Stimulated activated CD4-positive, alpha-beta T cell treated with anti-CD3 and anti-CD28 coated beads, Interleukin-12 subunit alpha, Interleukin-12 subunit beta, amount 100 ng/mL, for 24 hours (primary cell): ENCODE measurements at places on chromosomes 16 and 17.

DNA sequence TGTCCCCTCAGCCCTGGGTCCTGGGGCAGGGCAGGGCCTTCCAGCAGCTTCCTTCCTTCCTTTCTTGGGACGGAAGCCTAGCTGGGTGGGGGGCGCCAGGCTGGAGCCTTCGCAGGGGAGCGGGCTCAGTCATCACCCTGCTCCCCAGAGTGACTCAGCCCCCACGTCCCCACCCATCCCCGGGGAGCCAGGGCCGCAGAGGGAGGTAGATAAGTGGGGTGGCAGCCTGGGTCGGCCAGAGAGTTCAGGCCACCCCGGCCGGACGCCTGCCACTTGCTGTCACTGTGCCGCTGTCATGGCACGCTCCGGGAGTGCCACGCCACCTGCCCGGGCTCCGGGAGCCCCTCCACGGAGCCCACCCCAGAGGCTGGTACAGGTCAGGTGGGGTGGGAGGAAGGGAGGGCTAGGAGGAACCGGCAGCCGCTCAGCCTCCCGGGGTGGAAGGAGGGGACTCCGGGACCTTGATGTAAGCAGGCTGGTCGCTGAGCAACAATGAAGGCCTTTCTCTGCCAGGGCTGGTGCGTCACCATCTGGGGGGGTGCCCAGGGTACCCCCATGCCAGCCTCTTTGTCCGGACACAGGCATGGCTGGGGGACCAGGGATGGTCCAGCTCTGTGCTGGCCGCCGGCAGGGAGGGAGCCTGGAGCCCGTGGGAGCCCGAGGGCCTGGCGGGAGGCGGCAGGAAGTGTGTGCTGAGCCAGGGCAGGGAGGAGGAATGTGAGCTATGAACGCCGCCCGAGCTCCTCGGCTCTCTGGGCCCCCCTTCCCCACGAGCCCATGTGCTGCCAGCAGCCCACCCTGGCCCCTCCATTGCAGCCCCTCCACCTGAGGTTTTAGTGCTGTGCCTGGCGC lies 6.6 kb downstream of the NHERF2 start:
- DNase-seq: no peak

GRCh38 chr16:6548507-6548906 lies 784.1 kb upstream of the RBFOX1 start:
- no peak for DNase-seq

DNA sequence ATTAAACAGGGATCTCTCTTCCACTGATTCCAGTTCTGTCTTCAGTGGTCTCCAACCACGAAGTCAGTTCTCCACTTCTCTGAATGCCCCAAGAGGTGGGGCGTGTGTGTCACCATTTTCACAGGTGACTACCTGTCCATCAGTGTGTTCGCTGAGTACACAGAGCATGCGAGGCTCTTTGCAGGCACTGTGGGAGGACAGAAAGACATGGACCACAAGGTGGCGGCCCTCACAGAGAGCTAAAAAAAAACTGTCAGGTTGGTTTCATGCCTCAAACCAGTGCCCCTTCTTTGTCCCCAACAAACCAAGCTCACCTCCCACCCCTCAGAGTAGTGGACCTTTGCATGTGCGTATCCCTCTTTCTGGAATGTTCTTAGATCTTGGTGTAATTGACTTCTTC lies 13.8 kb downstream of the EMP2 start:
- no peak for DNase-seq

GRCh38 chr17:57279432-57279831 lies 23.1 kb downstream of the MSI2 start:
- DNase-seq: no peak
